ENCODE measurements at places on chromosomes 6 and 20.

DNA sequence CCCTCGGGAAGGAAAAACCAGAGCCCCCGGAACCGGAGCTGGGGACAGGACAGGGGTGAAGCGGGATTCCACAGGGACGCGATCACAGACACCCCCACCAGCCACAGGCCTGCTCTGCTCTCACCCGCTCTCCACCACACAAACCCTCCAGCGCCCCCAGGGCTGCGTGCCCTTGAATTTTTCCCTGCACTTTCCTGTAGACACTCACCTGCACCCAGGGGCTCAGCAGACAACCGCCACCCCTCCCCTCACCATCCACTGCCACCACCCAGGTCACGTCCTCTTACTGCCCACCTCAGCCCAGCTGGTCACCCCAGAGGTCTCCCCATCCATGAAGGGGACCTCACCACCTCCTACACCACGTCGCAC is 631 bp downstream of the ULBP2 start:
- no peak for DNase-seq

GRCh38 chr20:5279661-5280060 is 37.1 kb downstream of the PROKR2 start:
- DNase-seq, result no peak

DNA sequence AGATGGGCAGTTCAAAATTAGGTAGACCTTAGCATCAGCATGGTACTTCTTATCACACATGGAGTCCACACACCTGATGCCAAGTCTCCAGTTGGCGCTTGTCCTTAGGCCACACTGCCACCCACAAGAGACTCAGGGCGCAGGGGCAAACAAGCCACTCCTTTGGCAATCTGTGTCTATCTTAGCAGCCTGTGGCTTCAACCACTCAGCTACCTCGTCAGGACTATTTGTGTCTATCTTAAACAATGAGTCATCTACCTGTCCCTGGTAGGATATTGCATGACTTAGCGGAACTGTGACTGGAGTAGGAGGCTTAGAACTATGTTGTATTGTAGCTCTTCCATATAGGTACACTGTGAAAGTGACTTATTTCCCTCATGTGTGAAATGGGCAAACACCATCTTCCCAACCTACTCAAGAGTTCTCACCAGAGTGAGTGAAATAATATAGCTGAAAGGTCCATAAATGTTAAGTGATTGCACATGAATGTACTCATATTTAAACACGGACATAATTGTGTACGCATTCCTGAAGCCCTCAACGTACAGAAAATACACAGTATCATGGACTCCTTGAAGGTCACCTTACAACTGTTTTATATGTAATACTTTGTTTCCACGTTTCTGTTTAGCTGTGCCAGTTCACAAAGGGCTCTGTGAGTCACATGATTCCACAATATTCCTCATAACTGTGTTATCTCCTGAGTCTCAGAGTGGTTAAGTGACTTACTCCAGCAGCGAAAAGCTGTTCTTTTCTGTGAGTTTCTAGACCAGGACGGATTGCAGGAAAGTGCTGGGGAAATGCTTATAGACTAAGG is 1.6 kb downstream of the TRIM27 start:
- no peak for DNase-seq

DNA sequence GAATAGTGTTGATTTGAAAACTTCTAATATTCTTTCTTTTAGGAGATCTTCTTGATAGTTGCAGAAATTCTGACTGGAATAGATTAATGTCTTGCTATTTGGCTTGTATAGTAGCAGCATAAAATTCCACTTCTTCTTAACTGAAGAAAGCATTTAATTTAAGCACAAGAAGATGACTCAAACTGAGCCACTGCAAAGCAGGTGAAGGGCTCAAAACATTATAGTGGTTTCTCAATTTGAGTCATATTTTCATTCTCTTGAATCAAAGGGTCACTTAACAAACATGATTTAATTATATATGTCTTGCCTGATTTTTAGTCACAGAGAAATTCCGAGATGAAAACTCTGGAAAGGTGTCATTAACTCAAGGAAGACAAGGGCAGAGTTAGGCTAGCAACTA is 239.3 kb downstream of the ZNF217 start:
- DNase-seq, result no peak

DNA sequence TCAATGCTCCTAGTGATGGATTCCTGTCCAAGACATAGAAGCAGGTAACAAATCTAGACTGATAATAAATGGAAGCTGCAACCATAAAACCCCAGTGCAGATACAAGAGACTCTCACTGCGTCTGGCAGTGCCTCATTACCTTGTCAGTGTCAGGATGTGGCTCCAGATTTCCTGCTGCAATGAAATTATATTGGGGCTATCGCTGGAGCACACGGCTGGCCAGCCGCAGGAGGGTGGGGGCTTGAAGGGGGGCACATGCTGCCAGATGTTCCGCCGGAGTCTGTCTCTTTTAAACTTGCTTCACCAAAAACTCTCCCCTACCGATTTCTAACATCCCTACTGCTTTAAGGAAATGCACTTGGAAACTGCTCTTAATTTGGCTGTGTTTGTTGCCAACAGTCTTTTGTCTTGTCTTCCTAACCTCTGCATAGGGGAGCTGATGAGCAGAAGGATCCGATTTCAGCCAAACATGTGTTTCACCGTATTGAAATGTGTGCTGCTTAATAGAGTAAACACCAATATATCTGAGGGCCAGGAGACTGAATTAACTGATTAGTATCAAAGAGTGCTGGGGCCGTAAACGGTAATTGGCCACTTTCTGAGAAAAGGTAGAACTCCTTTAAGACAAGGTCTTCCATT is 102.2 kb upstream of the EXOC2 start:
- no peak for DNase-seq

DNA sequence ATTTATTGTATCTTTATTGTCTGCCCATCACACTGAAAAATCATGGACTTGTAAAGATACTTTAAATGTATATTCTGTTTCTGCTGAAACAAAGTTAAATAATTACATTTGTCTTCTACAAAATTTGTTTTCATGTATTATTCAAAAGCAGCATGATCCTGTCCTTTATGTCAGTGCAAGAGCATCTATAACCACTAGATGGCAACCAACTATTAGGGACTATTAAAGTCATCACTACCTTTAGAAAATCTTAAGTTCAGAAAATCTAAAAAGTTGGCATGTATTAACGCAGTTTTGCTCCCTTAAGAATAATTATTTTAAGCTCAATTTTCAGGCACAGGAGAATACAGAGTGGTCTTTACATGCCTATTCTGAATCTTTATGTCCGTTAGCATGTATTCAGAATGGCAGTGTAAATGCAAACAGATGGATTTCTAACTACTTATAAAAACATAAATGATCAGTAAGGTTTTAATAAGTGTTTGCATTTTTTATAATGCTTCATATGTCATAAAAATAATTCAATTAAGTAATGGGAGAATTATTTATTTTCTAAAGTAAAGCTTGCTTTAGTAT is 17.8 kb downstream of the TMEM30A start:
- DNase-seq, result no peak

DNA sequence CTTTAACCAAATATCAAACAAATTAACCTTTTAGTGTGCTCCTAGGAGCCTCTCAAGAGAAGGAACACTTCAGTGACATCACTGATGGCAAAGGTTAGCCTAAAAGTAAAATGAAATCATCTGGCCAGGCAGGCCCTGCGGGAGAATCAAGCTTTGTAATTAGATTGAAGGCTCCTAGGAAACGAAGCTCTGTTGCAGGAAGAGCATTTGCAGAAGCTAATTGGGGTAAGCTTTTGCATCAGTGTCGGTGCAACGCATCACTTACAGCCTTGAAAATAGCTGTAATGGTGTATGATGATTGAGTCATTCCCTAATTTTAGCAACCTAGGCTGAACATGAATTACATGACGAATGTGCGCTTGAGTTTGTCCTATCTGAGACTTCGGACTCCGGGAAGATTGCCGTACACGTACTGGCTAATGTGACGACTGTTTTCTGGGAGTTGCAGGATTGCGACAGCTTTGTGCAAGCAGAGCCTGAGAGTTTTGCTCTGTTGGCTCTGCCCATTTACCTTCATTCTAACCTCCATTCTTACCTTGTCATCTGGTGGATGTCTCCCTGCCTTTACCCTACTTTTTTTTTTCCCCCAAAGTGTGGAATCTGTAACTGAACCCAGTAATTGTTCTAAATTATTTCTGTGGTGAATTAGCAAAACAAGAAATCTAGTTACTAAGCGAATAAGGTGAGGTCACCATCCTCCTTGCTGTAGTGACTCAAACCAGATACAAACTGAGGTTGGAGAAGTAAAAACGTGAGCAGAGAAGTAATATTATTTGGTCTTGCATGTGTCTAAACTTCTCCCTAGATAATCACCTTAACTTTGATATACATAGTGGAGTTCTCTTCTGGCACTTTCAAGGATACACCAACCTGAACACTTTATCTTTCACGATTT is 675.9 kb upstream of the CITED2 start:
- DNase-seq, result no peak

DNA sequence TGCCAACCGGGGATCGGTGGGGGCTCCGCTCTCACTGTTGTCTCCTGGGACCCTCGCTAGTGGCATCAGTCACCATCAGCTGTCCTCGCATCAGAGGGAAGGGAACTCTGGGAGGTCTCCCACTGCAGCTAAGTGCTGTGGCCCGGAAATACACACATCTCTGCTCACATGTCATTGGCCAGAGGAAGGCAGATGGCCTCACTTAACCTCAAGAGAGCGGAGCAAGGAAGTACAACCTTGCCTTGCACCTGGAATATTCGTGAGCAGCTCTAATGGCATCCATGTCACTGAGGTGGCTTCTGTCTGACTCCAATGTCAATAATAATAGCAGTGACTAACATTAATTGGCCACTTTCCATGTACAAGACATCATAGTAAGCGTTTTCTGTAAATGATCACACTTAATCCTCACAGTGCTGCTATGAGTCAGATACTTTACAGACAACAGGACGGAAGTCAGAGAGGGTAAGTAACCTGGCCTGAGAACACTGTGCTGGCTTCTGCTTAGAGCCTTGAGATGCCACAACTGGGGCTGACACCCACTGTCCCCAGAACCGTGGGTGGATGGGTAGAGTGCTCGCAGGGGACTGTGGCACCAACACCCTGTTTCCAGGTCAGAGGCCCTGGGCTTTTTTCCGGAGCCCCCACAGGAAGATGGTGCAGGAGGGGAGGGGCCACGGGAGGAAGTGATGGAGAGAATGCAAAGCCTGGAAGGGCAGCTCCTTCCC is 6.0 kb downstream of the LHFPL5 start:
- no peak for DNase-seq

Measured in stimulated activated CD4-positive, alpha-beta T cell treated with anti-CD3 and anti-CD28 coated beads, TNF-alpha, amount 100 ng/mL, for 24 hours (primary cell).